CD4-positive, alpha-beta T cell treated with Interferon gamma for 1 hour (primary cell): ENCODE measurements at places on chromosomes 4 and X.

DNA sequence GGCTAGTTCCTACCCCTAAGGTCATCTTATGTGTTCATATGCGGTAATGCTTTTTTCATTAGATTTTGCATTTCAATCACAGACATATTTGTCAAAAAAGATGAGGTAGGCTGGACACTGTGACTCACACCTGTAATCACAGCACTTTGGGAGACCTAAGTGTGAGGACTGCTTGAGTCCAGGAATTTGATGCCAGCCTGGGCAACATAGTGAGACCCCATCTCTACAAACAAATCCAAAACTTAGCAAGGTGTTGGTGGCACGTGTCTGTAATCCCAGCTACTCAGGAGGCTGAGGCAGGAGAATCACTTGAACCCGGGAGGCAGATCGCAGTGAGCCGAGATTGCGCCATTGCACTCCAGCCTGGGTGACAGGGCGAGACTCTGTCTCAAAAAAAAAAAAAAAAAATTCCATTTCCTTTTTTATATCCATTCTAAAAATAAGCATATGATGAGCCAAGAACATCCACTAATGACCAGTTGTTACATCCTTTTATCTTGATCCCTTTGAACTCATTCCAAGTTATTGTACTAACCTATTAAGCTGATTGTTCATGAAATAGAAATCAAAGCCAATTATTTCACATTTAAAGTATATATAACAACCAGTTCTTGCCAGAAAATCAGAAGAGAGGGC, 23.4 kb downstream of the PGAM4 start:
- no peak for DNase-seq

GRCh38 chr4:188573104-188573503, 433.9 kb downstream of the TRIML1 start:
- DNase-seq = no peak

DNA sequence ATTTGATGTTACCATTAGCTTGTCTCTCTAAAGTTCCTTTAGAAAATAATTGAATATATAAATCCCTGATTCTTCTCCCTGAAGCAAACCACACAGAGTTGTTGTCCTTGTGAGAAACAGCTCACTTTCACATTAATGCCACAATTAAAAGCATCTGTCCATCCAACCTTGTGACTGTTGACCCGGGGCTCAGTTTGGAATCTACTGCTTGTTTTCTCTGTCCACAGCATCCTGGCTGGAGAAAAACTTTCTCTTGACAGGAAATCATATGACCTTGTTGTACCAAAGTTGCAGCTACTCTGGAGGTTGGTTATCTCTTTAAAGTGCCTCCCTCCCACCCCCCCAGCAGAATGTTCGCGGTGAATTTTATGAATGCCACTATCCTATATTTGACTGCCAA, 3.1 kb downstream of the PRKG2 start:
- DNase-seq = no peak

DNA sequence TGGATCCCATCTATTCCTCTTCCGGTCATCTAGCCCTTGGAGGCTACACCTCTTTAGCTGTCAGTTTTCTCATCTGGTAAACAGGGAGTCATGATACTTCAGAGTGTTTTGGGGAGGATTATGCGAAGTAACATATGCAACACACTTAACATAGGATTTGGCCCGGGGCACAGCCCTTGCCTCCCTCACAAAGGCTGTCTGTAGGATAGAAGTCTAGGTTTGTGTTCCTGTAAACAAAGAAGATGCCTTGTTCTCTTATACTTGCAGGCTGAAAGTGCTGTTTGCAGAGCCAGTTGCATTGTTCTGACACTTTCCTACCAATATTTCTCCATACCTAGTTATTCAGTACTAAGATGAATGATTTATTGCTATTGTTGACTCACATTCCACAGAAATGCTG, 2.2 kb upstream of the APELA start:
- no peak for DNase-seq
